ENCODE measurements at places on chromosomes 5 and 9.

DNA sequence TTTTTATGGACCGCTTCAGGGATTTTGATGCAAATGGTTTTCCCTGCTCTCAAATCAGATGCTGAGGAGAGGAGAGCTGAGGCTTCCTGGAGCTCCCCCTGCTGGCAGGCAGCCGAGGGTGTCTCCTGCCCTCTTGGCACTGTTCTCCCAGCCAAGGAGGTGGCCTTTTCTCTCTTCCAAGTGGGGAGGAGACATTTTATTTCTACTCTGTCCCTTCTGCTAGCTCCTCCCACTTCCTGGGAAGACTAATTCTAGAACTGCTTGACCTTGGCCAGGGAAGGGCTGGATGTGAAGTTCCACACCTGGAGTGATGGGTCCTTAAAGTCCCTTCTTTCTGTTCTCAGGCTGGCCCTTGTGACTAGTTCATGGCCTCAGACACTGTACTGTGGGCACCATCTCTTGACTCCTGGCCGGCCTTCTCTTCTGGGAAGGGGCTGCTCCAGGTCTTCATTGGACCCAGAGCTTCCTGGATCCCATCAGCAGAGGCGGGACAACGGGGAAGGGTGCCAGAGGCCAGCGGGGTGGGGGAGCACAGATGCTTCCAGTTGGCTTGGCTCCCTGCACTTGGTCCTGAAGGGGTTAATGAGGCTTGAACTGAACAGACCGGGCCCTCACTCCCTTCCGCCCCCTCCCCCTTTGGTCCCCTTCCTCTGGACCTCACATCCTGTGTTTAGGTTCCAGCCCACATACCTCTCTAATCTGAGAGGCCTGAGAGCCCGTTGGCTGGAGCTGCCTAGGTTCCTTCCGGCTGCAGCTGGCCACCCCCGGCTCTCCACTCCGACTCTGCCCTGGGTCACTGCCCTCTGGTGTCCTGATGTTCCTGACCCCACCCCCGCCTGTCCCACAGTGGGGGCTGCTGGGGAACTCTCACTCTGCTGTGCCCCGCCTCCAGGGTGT, 32.1 kb downstream of the PTPA start:
- DNase-seq = peak; percentile 72

GRCh38 chr5:135503871-135504270, 31.9 kb downstream of the NEUROG1 start:
- no peak for DNase-seq

DNA sequence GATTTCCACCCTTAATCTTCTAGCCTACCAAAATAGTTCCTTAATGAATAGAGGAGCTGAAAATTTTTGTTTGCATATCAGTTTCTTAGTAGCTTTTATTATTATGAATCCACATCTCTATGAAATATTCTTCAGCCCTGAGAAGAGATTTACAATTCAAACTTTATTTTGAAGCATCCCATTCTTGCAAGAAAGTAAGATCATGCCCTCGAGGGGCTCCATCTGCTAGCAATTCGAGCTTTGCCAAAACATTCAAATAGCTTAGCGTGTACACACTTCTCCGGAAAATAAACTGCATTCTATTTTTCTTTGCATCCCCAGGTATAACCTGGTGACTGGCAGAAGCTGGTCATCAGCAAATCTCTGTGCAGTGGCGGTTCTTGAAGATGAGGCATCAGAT, 370.7 kb downstream of the MTRR start:
- no peak for DNase-seq

DNA sequence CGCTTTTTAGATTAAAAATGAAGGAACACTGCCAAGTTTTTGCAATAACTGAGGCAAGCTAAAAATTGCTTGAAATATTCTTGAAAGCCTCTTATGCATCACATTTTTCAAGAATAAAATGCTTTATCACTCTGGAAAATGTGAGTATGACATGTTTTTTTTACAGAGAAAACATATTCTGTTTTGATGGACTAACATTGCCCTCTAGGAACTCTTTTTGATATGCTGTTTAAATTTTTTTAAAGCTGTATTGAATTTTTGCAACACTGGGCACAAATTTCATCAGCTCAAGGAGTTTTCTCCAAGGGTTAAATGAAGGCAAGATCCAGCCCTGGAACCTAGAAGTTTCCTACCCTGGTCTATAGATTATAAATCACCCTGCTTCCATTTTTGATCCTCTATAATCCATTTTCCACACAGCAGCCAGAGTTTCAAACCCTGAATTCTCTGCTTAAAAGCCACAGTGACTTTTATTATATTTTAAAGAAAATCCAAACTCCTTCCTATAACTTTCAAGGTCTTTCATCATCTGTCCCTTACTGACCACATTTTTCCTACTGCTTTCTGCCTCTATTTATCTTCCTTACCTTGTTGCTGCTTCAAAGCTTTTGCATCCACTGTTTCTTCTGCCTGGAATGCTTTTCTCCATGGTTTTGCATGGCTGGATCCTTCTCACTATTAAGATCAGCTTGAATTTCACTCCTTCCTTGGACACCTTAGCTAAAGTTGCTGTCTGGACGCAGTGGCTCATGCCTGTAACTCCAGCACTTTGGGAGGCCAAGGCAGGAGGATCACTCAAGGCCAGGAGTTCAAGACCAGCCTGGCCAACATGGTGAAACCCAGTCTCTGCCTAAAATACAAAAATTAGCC, 60.9 kb downstream of the IL31RA start:
- no peak for DNase-seq
